Activated T-helper 17 cell treated with anti-CD3 and anti-CD28 coated beads, Interleukin-2, amount 50 U/mL, for 72 hours (primary cell): ENCODE measurements at places on chromosomes 3 and 15. TPM values are rescaled to one million over a fixed set of nuclear protein-coding genes. Genes with fewer than 3 reads are reported as not detected.

DNA sequence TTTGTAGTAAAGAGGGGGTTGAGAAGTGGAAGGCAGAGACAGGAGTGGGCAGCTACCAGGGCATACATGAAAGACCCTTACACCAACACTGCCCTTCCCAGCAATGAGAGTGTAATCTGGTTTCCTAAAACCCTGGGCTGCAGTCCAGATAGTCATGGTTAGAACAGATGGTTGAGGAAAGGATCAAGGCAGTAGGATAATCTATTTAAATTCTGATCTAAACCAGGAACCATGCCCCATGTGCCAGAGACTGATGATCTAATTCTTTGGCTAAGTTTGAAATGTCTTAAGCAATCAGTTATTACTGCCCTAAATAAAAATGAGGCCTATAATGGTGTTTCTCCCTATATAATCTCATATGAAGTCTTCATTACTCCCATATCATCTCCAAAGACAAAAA lies 59.6 kb downstream of the PRTG start:
- no peak overlapping the region for H3K4me3 ChIP-seq
- peaks cover 7% of the 10 kb centered on the region for H3K27me3 ChIP-seq
- no peak for ATAC-seq
- no peaks in the 10 kb centered on the region for H3K36me3 ChIP-seq

- ATAC-seq, result no peak
- H3K36me3 ChIP-seq, result no peaks in the 10 kb centered on the region
- H3K4me3 ChIP-seq, result no peak overlapping the region
Measured at GRCh38 chr15:66783725-66784124, 81.7 kb downstream of the SMAD6 start.

GRCh38 chr3:110814170-110815007 lies 257.2 kb upstream of the NECTIN3 start:
- H3K36me3 ChIP-seq, result no peaks in the 10 kb centered on the region
- peaks cover 16% of the 10 kb centered on the region for H3K27me3 ChIP-seq
- H3K4me3 ChIP-seq, result peak overlapping the region; percentile 60
- peak overlapping the region; percentile 90 for H3K27ac ChIP-seq
- peaks cover 9% of the 10 kb centered on the region for H3K4me1 ChIP-seq

GRCh38 chr3:16064642-16065414 lies 109.7 kb upstream of the GALNT15 start:
- H3K36me3 ChIP-seq, result no peaks in the 10 kb centered on the region
- no peak overlapping the region for H3K4me3 ChIP-seq
- no peaks in the 10 kb centered on the region for H3K4me1 ChIP-seq
- H3K27me3 ChIP-seq, result peaks cover 16% of the 10 kb centered on the region

GRCh38 chr3:40278791-40279190 lies 30.7 kb upstream of the EIF1B start:
- H3K27me3 ChIP-seq, result no peaks in the 10 kb centered on the region
- H3K4me3 ChIP-seq, result no peak overlapping the region
- H3K4me1 ChIP-seq, result peaks cover 6% of the 10 kb centered on the region
- no peaks in the 10 kb centered on the region for H3K36me3 ChIP-seq
- no peak for ATAC-seq
- H3K27ac ChIP-seq, result no peak overlapping the region

- peak; percentile 71 for ATAC-seq
- H3K27ac ChIP-seq, result peak overlapping the region; percentile 82
- H3K27me3 ChIP-seq, result no peaks in the 10 kb centered on the region
- peaks cover 46% of the 10 kb centered on the region for H3K4me1 ChIP-seq
Measured at GRCh38 chr3:114223143-114223542, 14.2 kb downstream of the ZNF80 start.

DNA sequence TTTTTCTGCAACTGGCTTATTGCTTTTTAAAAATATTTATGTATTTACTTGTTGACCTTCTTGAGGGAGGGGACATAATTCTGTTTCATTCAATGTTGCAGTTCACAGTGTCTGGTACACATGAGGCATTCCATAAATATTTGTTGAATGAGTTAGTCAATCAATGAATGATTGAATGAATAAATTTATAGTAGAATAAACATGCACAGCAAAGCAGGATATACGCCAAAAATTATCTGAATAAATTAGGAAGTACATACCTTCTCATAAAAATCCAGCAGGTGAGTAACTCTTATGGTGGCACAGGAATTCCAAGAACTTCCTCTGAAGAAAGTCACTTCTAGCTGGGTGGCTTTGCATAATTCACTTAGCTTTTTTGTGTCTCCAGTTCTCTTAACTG lies 469.4 kb upstream of the ATP11B start:
- H3K4me3 ChIP-seq, result no peak overlapping the region
- H3K36me3 ChIP-seq, result no peaks in the 10 kb centered on the region
- H3K27me3 ChIP-seq, result no peaks in the 10 kb centered on the region
- H3K4me1 ChIP-seq, result no peaks in the 10 kb centered on the region
- H3K27ac ChIP-seq, result no peak overlapping the region
- no peak for ATAC-seq

DNA sequence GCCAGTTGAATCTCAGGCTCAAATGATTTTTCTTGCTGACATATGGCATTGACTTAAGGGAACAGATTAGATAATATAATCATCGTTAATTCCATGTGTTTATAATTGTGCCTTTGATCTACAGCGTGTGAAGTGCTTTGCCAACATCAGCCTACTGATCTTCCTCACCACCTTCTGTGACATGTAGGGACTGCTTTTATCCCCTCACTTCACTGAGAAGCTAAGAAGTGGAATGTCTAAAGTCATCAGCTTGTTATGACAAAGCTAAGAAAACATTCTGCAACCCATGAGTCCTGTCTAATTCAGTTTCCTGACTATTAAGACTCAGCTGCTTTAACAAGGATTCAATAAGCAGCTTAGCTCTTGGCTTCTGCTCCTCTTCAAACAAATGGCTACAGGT lies 106.0 kb downstream of the MYH15 start:
- no peaks in the 10 kb centered on the region for H3K4me1 ChIP-seq
- H3K27me3 ChIP-seq, result no peaks in the 10 kb centered on the region
- ATAC-seq, result no peak
- no peaks in the 10 kb centered on the region for H3K36me3 ChIP-seq
- no peak overlapping the region for H3K27ac ChIP-seq

DNA sequence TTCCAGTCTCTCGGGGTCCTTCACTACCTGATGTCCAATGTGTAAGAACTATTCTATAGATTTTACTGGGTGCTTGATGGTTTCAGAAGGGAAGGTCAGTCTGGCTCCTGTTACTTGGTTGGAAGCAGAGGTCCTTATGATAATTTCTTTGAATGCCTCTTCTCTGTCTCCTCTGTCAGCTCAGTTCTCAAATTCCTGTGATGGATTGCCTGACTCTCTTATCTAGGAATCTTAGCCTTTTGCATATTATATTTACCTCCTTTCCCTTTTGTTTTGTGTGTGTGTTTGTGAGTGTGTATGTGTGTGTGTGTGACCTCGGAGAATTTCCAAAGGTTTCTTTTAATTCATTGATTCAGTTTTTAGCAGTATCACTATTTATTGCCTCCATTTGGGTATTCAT lies 88.2 kb downstream of the ARNT2 start:
- H3K4me3 ChIP-seq, result no peak overlapping the region
- H3K4me1 ChIP-seq, result no peaks in the 10 kb centered on the region
- H3K36me3 ChIP-seq, result no peaks in the 10 kb centered on the region
- no peak overlapping the region for H3K27ac ChIP-seq
- H3K27me3 ChIP-seq, result peaks cover 30% of the 10 kb centered on the region

- H3K27ac ChIP-seq, result no peak overlapping the region
- H3K27me3 ChIP-seq, result no peaks in the 10 kb centered on the region
- ATAC-seq, result no peak
- H3K36me3 ChIP-seq, result no peaks in the 10 kb centered on the region
Measured at GRCh38 chr3:76011121-76011520, 225.8 kb upstream of the ZNF717 start.

Gene C3orf33
- 0.98 TPM for total RNA-seq
